Hematopoietic multipotent progenitor cell treated with erythropoietin and hydrocortisone succinate and interleukin-3 and kit ligand, for 15 days (in vitro differentiated cells): ENCODE measurements at places on chromosomes 16 and 17.
A peak's percentile ranks its signal among the peaks of the same experiment; 100 is the strongest.

DNA sequence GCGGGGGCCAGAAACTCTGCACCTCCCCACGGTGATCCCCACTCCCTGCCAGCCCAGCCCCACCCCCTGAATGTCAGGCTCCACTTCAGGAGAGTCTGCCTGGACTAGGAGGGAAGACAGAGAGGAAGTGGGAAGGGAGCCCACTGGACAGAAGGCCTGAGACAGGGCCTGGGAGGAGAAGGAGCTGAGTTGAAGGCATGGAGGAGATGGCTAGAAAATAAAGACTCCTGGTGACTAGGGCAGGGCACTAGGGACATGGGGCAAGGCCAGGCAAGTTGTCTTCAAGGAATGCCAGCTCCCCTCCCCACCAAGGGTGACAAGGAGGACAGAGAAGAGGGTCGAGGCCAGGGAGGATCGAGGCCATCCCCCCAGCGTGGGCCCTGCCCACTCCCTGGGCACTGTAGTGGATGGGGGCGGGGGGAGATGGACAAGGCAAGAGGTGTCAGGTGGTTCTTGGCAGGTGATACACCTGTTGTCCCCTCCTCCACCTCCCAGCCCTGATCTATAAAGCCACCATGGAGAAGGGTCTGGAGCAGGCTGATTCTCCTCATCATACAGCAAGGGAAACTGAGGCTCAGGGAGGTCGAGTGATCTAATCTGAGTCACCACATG, 19.7 kb downstream of the SRCIN1 start:
- no peak for DNase-seq

GRCh38 chr17:78946631-78947030, 21.4 kb upstream of the TIMP2 start:
- DNase-seq, result no peak

DNA sequence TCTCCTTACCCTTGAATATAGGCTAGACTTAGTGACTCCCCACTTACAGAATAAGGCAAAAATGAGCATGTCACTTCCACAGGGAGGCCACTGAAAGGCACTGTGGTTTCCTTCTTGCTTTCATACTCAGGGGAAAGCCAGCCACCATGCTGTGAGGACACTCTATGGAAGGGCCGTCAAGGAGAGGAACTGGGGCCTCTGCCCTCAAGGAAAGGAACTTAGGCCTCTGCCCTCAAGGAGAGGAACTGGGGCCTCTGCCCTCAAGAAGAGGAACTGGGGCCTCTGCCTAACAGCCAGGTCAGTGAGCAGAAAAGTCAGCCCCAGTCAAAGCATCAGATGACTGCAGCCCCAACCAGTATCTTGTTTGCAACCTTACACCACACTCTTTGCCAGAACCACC, 30.1 kb downstream of the VPS35 start:
- DNase-seq, result no peak

DNA sequence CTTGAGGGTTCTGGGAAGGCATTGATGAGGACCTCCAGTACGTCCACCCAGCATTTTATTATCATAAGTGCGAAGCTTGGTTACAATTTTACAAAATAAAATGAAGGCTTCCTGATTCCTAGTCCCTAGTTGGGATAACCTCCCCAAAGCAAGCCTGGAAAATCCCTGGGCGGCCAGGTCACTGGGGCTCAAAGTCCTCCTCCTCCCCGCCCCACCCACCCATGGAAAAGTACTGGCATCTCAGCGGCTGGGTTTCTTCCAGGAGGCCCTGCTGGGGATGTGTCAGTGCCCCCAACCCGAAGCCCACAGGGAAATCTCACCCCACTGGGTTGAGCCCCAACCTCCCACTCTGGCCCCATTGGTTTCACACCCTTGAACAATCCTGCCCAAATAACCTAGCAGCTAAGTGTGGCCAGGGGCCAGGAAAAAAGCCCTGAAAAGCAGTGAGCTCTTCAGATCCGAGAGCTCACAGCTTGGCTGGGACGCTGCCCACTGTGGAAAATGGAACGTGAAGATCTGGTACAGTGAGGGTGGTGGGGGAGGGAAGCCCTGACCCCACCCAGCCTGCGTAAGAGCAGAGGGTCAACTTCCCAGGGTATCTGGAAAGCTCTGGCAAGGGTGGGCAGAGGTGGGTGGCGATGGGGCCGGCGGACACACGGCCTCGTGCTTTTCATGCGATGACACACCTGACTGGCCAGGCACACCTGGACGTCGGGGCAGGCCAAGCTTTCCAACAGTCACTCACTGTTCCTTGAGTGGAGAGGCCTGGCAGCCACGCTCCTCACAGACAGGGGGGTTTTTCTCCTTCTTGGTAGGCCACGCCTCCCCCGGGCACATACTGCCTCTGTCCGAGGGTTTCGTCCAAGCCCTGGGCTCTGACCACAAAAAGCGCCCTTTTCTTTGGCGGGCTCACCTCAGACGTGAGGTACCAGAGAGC, 324.5 kb downstream of the SOX9 start:
- no peak for DNase-seq

DNA sequence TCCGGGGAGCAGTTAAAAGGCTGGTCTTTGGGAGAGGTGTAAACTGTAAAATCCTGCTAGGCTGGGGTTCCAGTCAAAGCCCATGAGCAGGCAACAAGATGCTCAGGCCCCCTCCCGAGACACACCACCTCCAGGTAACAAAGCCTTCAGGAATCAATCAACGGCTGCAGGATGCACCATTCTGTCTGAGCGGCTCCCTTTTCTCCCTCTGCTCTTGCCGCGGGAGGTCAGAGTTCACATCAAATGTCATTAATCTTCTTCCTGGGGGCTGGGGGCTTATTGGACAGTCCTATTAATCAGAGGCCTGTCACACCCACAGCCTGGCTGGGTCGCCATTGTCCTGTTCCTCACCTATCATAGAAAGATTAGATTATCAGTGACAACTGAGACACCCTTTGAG, 11.9 kb upstream of the CCDC182 start:
- DNase-seq, result no peak

- DNase-seq, result no peak
Observed at GRCh38 chr16:17331071-17331607, 139.6 kb downstream of the XYLT1 start.

GRCh38 chr17:63596856-63597586, 3.7 kb upstream of the TACO1 start:
- DNase-seq, result no peak

GRCh38 chr16:65782611-65783600, 583.6 kb upstream of the CDH5 start:
- DNase-seq, result no peak

GRCh38 chr17:66843627-66844026, 8.7 kb downstream of the CACNG5 start:
- no peak for DNase-seq

DNA sequence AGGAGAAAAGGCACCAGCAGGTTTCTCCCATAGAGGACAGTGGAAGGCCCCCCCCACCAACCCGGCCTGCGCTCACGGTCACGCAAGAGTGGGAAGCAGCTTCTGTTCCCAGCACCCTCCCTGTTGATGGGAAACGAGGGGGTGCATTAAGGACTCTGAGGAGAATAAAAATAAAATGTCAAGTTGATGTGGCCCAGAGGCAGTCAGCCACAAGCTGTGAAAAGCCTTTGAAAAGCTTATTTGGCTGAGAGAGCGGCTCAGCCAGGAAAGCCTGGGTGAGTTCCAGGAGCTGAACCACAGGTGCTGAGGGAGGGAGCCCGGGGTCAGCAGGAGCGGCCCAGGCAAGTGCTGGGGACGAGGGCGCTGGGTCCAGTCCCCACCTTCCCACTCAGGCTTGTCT, 26.9 kb upstream of the SPATA32 start:
- no peak for DNase-seq

DNA sequence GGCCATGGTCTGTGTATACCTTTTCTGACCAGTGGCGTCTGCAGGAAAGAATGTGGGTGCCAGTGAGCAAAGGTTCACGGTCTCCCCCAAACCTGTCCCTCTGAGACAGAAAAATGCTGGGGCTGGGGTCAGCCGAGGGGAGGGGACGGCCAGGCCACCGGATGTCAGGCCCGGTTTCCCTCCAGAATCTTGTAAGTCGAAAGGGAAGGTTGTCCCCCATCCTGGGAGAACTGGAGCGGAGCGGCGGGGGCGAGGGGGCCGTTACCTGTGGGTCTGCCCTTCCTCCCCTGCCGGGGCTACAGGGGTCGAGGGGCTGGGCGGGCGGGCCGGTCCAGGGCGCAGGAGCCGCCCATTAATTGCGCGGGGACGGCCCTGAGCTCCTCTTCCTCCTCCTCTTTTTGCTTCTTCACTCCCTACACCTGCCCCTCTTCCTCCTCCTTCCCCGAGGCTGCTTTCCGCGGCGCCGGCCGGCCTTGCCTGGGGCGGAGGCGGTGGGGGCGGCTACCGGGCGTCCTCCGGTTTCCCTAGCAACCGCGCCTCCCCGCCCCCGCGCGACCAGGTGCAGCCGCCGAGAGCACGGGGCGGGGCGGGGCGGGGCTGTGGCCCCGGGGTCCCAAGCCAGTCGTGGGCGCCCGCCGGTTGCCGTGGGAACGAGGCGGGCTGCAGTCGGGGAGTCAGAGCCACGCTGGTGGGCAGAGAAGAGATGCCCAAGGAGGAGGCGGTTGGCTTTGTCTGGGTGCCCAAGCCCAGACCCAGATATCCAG, at the start of gene MARCHF10:
Gene MARCHF10 (minus strand): TSS at position 503 of the 764 bp plus-strand sequence. CDS start 6,579 bp downstream, outside the sequence.
- DNase-seq, result no peak

- no peak for DNase-seq
Observed at GRCh38 chr17:29591146-29591736, 1.7 kb upstream of the ANKRD13B start.

DNA sequence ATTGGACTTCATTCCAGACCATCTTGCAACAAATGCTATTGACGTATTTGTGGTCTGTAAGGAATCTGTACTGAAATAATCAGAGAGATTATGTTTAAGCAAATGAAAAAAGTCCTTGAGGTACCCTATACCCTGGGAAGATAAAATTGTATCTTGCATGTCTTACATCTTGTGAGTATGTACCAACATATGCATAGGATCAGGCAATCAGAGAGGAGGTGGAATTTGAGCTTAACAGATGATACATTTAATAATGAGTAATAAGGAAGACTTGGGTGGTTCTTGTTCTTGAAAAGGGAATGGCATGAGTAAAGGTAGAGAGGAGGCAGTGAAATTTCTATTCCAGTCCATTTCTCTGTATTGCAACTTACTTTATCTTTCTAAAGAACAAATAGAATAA, 10.6 kb downstream of the MOSMO start:
- DNase-seq, result no peak

GRCh38 chr17:14340857-14341754, 40.2 kb downstream of the HS3ST3B1 start:
- DNase-seq, result no peak

DNA sequence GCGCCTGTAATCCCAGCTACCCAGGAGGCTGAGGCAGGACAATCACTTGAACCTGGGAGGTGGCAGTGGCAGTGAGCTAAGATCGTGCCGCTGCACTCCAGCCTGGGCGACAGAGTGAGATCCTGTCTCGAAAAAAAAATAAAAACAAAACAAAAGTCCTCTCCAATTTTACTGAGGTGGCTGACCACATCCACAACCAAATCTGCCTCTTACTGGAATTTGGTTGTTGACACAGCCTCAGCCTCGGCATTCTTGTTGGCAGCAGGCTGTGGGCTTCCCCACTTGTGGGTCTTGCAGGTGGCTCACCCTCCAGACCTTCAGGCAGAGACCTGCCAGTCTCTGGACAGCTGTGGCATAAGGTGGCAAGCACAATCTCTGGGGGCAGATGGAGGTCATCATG, 15.6 kb downstream of the B4GALNT2 start:
- no peak for DNase-seq

GRCh38 chr17:7654832-7655540, 4.3 kb downstream of the ATP1B2 start:
- DNase-seq, result no peak

- no peak for DNase-seq
Observed at GRCh38 chr16:85176541-85177447, 64.5 kb upstream of the CIBAR2 start.

DNA sequence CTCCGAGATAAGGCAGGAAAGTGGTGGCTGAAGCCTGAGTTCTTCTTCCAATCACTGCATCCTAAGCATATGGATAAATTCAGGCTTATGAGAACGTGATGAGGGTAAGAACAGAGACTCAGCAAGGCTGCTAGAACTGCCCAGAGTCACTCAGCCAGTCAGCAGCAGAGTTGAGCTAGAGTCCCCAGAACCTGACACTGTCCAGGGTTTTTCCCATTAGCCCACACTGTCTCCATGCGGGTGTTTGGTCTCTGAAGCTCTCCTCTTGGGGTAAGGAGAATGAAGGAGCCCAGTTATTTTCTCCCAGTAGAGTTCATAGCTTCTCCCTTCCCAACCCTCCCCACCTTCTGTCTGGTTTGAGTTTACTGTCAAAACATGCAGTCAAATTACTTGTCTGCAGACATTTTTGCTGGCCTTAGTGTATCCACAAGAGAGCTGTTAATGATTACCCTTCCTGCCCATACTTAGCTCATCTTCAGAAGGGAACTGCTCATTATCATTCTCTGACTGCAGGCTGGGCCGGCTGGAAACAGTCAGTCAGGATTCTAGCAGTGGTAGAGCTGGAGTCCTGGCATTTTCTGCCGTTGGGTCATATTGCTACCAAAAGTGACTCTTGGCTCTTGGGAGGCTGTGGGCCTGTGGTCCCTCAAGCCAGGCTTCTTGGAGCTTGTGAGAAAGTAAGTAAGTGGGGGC, 460.0 kb downstream of the HS3ST3B1 start:
- no peak for DNase-seq

DNA sequence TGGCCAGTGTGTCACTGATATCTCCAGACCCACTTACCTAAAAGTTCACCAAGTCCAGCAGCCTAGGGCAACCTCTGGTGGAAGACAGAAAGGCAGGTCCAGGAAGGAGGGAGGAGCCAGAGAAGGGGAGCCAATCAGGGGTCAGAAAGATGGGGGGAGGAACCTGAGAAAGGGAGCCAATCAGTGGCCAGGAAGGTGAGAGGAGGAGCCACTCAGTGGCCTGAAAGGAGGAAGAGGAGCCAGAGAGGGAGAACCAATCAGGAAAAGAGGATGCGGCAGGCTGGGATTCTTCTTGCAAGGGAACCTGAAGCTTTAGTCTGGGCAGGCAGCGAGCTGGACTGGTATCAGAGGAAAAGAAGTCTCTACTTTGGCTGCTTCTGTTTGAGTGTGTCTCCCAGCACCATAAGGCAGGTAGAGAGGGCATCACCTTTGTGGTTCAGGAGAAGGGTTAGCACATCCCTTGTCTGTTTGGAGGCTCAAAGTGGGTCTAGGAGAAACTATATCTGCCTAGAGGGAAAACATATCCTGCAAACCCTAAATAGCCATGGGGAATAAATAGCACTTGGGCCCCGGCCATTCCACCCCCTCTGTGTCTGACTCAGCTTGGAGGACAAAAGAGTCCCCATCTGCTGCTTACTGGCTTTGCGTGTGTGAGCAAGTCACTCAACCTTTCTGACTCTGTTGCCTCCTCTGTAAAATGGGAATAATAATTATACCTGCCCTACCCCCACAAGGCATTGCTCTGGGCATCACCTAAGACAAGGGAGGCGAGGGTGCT, 43.4 kb upstream of the CRHR1 start:
- DNase-seq, result peak; percentile 35

DNA sequence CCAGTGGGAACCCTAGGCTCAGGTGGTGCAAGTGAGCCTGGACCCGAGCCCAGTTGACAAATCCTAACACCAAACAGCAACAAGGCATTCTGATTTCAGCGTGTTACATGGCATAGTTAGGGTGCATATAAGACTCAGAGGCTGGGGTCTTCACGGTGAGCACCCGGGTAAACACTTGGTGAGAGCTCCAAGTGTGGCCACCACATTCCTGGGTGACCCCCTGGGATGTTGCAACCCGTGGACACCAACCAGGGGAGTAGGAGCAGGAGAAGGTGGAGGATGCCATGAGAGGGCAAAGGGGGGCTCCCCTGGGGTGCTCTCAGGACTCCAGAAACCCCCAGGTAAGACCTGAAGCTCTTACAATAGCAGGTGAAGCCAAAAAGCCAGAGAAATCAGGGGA, 69.9 kb upstream of the CDH5 start:
- no peak for DNase-seq

GRCh38 chr16:23357761-23358290, 55.7 kb downstream of the SCNN1B start:
- no peak for DNase-seq
